ENCODE measurements at places on chromosomes 12 and 14. TPM values are rescaled to one million over a fixed set of nuclear protein-coding genes. Genes with fewer than 3 reads are reported as not detected.

DNA sequence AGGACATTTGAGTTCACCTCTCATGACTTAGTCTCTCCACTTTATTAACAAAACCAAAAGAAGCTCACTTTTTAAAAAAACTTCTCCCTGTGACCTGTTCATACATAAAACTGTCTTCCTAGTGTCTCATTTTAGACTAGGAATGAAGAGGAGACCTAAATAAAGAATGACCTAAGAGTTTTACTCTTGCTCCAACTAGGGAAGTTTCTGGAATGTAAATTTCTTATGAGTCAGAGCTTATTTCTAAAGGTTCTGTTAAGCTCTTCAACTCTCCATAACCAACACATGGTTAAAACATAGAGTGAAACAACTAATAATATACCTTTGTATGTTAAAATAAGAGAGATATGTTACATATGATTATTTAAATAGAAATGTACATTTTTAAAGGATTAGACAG, 369.8 kb downstream of the EMP1 start:
- no peak for DNase-seq

SLC25A47 gene
- total RNA-seq = not detected

CLEC4E gene
- total RNA-seq = 0.79 TPM

CIROP gene
- total RNA-seq = not detected

GRCh38 chr12:20469300-20469699, 101.0 kb downstream of the PDE3A start:
- DNase-seq = no peak

CNTN1 gene
- 28.9 TPM for total RNA-seq

DNA sequence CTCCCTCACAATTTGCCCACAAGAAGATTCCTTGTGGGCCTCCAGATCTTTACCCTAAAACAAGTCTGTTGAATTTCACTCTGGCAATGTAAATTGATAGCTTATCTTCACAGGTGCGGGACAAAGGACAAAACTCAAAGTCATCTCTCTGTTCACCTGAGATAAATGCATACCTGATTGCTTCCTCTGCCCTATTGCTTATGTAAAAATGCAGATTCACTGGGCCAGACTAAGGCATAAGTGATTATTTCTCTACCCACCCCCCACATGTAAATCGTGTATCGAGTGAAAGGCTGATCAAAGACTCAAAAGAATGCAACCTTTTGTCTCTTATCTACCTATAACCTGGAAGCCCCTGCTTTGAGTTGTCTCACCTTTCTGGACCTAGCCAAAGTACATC, 316.8 kb downstream of the SSPN start:
- no peak for DNase-seq

DNA sequence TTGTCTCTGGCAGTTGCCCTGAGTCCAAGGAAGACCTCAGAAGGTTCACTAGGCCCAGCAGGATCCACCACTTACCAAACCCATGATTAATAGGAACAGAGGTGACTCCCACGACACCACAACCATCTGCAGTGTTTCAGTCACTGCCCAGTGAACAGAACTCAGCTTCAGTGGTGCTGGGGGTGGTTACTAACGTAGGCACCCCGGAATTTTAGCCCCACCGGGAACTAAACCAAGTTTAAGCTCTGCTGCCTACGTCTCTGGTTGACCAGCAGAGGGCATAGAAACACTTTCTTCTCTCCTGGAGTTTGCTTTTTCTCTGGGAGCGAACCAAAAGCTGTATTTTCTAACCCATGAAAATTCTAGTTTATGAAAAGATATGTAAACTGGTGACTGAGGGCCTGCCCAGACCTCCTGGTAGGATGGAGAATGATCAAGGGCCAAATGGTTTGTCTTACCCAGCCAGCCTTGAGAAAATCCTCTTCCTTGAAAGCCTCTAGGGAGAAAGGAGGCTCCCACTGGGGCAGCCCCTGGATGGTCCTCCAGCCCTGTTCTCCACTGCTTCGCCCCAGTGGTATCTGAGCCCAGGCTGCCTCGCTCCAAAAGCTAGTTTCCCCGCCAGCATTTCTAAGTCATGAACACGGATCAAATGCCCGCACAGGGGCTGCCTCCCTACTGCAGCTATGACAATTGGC, 379.8 kb downstream of the DPF3 start:
- no peak for DNase-seq

DBX2 gene
- 0.10 TPM for total RNA-seq

- DNase-seq = peak; percentile 37
These were observed 44.7 kb downstream of the CCDC88C start for GRCh38 chr14:91372671-91373495.

WNT5B gene
- total RNA-seq = 22.7 TPM

DNA sequence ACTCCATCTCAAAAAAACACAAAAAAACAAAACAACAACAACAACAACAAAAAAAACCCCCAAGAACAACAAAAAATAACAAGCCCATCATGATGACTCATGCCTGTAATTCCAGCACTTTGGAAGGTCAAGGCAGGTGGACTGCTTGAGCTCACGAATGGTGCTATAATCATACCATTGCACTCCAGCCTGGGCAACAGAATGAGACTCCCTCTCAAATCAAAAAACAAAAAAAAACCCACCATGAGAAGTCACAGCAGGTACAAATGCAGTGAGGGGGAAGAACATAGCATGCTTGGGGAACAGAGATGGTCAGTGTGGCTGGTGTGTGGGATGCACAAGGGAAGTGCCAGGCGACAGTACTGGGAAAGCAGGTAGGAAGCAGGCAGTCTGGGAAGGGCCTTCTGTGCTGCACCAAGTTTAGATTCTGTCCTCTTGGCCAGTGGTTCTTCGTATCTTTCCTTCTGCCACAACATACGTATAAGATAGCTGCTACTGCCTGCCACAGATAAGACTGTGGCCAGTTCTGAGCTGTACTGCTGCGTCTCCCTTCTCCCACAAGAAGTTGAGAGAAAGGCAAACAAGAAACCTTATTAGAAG, 28.0 kb downstream of the ATG14 start:
- DNase-seq = no peak

DNA sequence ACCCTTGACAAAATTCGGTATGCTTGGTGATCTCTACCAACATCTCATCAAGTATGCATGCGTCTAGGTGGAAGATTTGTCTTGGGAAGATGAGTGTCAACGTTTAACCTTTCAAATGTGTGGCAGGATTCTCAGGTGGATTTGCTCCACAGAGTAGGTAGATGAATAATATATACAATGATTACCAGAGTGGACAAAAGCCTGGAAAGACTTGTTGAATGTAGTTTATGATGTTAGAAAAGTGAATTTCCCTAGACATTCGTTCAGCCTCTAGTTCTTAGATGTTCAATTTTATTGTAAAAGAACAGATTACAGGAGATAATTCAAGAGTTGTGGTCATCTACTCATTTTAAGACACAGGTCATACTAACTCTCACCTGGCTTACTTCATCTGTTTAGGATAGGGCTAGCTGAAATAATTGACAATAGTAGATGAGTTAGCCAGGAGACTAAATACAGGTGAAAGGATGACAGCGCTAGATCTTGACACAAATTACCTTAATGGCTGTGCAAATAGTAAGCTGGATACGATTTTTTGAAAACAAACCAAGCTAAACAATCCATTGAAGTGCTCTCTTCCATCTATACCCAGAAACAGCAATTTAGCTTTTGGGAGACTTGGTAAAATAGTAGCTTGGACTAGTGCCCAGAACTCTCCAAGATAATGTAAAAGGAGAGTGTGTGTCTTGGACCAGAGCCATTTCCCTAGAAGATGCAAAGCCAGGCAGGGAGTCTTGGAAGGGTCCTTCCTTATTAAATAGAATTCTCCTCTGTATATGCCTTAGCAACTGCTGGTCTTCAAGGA, 168.0 kb downstream of the DACT1 start:
- peak; percentile 26 for DNase-seq

GRCh38 chr14:89032086-89032649, 207.7 kb downstream of the TTC8 start:
- no peak for DNase-seq

GRCh38 chr14:74429221-74429691, 3.2 kb upstream of the SYNDIG1L start:
- DNase-seq = no peak

GRCh38 chr12:71954083-71954778, 15.6 kb downstream of the TPH2 start:
- no peak for DNase-seq

- DNase-seq = no peak
These were observed 49.7 kb downstream of the CKB start for GRCh38 chr14:103472939-103473338.

DNA sequence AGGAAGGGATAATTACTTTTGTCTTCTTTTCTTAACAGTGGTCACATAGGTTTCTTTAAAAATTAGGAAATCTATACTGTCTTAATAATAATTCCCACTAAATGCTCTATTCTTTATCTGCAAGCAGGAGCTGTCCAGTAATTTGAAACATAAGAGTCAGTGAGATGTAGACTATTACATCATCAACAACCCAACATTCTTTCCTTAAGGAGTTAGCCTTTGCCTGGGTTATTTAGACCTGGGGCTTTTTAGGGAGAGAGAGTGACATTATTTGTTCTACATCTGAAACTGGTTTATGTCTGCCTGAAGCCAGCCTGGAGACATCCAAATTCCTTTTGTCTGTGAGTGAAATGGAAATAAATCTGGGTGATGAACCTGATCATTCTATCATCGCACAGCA, 294.4 kb downstream of the TMTC2 start:
- DNase-seq = peak; percentile 18

DNA sequence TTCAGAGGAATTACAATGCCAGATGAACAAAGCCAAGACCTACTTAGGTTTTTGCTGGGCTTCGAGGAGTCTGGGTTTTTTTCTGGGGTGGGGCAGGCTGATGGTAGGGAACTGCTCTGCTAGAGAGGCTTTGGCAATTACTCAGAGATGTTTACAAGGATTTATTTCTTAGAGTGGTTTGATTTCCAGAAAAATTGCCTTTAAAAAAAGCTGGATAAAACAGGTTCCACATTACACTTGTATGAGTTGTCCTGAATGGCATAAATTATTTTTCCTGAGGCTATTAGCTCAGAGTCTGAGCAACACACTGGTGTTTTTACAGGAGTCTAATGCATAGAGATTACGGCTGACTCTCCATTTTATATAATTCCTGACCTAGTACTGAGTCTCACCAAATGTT, 118.5 kb upstream of the FRMD6 start:
- DNase-seq = no peak

APEX1 gene
- 60.7 TPM for total RNA-seq

- DNase-seq = no peak
These were observed 214.1 kb upstream of the PELI2 start for GRCh38 chr14:55904086-55904485.

All from skin of body (tissue), 3 donors.